ENCODE measurements at places on chromosomes 7 and 10.

DNA sequence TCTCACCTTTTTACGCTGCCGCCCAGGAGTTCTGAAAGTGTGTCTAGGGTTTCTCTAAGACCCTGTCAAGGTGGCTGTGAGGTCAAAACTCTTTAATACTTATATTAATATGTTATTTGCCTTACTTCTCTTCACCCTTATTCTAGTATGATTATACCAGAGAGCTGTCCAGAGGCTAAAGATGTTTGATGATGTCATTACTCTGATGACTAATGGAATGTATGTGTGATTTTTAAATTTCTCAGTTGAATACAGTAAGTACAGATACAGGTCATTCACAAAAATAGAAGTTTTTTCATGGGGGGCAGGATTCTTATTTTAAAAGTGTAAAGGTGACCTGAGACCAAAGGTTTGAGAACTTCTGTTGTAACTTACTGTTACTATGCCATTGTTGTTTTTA is 150.6 kb upstream of the FOXP2 start:
- no peak for DNase-seq

DNA sequence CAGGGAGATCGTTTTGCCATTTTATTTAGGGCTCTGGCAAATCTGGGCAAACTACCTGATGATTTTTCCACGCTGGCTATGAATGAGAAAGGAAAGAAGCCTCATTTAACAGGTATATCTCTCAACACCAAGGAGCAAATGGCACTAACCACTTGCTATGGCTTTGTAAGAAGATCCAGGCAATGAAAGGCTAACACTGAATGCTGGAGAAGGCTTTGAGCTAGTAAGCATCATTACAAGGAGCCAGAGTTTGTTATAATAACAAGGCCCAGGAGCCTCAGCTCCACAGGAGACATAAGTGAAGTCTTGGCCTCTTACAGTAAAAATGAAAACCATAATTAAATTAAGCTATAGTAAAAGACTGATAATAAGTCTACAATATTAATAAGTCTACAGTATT is 123.1 kb downstream of the CNOT4 start:
- DNase-seq: no peak

DNA sequence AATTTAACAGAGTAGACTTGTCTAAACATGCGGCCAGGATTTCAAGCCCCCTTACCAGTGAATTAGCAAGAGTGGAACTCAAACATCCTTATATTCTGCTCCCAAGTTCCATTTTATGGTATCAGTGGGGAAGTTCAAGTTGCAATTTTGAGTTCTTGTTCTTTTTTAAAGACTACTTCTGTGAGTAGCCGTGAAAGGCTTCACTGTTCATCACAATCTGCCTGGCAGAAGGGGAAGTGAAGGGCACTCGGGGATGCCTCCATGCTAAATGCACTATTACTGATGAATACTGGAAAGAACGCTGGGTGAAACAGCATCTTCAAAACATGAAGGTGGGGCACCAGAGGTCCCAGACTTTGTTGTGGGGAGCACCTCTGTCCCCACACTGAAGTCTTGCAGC is 22.4 kb upstream of the FGL2 start:
- DNase-seq: no peak

- DNase-seq: no peak
Measured at GRCh38 chr10:103892181-103892580, 25.8 kb downstream of the STN1 start.

- no peak for DNase-seq
Measured at GRCh38 chr7:14305233-14305866, 315.9 kb upstream of the ETV1 start.

DNA sequence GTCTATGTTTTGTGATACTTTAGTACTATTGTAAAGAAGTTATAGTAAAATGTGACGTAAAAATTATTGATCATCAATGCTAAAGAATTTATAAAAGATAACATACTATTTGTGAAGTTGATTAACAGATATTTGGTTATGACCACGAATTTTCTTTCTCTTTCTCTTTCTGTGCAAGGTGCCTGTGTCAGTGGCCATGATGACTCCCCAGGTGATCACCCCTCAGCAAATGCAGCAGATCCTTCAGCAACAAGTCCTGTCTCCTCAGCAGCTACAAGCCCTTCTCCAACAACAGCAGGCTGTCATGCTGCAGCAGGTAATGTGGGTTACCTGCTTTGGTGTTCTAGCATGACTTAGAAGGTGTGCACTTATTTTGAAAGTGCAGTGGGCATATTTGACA is 213.7 kb downstream of the FOXP2 start:
- DNase-seq: no peak

DNA sequence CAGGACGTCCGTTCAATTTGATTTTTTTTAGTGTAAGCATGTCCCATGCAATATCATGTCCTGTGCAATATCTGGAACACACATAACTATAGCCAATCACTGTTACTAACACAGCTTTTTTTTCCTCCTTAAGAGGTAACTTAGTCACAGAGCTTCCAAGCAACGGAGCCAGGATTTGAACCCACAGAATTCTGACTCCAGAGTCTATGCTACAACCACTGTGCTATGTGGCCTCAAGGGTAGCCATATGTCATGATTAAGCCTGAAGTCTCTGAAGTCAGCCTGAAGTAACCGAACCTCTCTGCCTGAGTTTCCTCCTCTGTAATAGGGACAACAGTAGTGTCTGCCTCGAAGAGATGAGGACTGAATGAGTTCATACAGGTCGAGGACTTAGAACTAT is 42.2 kb upstream of the TCF7L2 start:
- no peak for DNase-seq

GRCh38 chr10:99337311-99337811 is 8.2 kb downstream of the CNNM1 start:
- no peak for DNase-seq

- DNase-seq: no peak
Measured at GRCh38 chr10:17831341-17831740, 22.2 kb downstream of the MRC1 start.

GRCh38 chr7:130154131-130154500 is 51.1 kb downstream of the TMEM209 start:
- no peak for DNase-seq

DNA sequence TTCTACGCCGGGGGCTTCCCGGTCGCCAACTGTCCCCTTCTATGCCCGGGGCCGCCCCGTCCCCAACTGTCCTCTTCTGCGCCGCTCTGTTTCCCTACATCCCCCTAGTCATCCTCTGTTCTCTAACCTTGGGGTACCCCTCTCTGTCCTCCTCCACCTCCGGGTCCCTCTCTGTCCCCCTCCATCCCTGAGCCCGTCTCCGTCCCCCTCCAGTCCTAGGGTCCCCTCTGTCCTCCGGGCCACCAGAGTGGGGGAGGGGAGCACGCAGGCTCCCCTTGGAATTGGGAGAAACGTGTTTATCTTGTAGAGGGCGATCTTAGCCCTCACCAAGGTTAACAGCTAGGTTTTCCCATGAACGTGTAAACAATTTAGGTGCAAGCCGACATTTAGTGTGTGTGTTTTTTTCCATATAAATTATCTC is 852 bp upstream of the KLF6 start:
- DNase-seq: no peak
